Uterus (tissue), 4 donors: ENCODE measurements at places on chromosomes 12 and 14. TPM values are rescaled to one million over a fixed set of nuclear protein-coding genes. Genes with fewer than 3 reads are reported as not detected.

DNA sequence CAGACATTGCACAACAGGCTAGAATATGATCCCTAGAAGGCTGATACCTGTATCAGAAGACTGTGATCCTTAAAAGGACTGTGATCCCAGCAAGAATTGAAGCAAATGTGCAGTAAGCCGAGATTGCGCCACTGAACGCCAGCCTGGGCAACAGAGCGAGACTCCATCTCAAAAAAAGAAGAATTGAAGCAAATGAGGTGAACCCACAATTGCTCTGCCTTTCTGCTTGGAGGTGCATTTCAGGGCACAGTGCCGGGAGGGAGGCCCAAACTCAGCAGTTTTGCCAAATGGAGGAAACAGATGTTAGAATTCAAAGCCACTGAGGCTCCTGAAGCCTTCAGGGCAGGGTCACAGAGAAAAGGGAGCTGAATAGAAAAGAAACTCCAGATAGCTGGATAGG, 61.1 kb upstream of the COCH start:
- DNase-seq: no peak

The TAS2R14 gene
- 8.5 TPM for total RNA-seq

The TBK1 gene
- total RNA-seq: 17.1 TPM

The RPGRIP1 gene
- total RNA-seq: not detected

DNA sequence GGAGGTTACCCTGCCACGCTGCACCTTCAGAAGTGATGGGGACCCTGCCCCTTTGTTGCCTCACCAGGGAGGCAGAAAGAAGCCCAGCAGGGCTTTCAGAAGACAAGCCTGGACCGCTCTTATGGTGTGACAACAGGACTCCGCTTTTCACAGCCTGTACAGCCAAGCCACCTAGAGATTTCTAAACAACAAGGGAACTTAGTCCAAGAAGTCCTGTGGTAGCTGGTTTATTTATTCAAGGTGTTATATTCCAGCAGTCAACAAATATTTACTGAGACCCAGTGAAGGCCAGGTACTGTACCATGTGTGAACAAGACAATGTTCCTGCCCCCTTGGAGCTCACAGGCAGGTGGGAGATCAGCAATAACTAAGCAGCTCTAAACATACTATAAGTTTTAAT, 4.0 kb upstream of the TMEM229B start:
- DNase-seq: no peak

DNA sequence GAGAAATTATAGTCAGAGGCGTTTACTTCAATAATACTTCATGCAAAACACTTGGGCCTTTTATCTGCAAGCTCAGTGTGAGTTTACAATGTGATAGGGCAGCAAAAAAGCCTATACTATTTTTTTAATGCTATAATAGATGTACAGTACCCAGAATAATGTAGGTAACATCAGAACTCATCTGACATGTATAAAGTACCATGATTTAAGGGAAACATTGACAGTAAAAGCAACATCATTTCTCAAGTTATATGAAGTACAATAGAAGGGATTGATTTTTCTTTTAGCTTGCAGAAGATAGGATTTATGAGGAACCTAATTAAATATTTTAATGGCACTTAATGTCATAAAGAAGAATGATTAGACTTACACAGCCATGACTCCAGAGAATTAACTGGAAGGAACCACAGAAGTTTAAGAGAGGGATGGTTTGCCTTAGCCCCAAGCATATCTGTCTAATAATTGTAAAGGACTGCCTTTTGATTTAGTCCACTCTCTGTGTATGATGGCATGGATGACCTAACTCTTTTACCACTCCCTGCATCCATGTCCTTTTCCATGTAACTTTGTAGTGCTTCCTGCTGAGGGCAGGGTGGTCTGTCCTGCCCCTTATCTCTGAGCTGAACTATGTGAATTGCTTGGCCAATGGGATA, 55.9 kb upstream of the MIS18BP1 start:
- no peak for DNase-seq

- no peak for DNase-seq
Observed at GRCh38 chr12:62714181-62714773, 220.7 kb downstream of the PPM1H start.

The MMP19 gene
- total RNA-seq: 36.6 TPM

The FOXG1 gene
- total RNA-seq: not detected

The NKX2-1 gene
- total RNA-seq: not detected

The SIRT4 gene
- 1.2 TPM for total RNA-seq

The TBC1D30 gene
- 6.7 TPM for total RNA-seq

The ART4 gene
- 1.2 TPM for total RNA-seq

The MMP14 gene
- total RNA-seq: 137 TPM

GRCh38 chr14:94598816-94599655, 13.2 kb upstream of the SERPINA3 start:
- DNase-seq: peak; percentile 67

GRCh38 chr14:77752799-77753516, 8.0 kb downstream of the SNW1 start:
- DNase-seq: no peak

GRCh38 chr12:124397399-124397679, 102.4 kb downstream of the RFLNA start:
- DNase-seq: no peak

DNA sequence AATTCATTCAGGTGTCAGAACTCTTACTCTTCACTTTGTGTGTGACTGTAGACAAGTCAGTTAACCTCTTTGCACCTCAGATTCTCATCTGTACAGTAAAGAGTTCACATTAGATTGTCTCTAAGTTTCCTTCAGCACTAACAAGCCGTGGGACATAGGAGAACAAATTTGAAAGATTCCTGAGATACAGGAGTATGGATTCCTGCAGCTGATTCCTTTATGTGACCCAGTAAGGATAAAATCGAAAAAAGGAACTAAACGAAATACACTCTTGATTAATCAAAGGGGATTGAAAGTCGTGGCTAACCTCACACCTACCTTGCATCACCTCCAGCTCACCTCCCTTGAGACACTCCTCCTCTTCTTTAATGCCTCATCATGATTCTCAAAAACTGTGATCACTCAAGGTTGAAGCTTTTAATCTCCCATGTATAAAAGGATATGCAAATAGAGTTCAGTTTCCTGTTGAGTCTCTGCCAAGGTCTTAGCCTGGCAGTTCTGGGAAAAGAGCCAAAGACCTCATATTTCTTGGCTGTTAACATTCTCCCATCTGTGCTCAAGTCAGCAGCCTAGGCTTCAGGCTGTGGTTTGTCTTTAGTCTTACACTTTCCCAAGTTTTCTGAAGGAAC, 156.6 kb downstream of the DAD1 start:
- DNase-seq: peak; percentile 28

DNA sequence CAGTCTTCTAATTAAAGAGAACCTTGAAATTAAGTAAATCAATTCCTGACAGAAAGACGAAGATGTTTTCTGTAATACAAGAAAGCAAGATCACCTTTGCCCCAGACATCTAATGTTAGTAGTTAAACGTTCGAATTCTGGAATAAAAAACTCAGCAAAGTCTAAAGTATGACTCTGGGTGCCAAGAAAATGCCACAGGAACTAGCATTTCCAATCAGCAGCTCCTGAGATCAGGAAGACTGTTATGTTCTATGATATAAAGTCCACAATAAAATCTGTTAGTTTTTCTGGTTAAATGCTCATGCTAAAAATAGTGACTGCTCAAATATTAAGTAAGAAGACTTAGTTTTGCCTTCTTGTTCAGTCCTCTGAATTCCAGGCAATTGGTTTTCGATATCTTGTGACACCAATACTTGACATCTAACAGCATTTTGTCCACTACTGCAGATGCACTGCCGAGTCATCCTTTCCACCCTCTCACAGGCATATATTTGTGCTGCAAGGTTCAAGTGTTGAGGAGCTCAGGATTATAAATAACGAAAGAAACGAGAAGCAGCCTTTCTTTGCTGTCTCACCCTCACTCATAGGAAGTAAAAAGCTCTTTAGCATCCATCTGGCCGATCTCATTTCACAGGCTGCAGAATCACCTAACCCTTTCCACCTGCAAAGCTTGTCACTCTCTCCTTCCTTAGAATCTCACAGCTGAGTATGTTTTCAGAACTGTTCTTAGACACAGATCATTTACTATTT, 32.0 kb downstream of the SSH1 start:
- no peak for DNase-seq

GRCh38 chr14:61343471-61343870, 22.1 kb downstream of the PRKCH start:
- no peak for DNase-seq

GRCh38 chr12:62767496-62767895, 167.5 kb downstream of the PPM1H start:
- DNase-seq: no peak

DNA sequence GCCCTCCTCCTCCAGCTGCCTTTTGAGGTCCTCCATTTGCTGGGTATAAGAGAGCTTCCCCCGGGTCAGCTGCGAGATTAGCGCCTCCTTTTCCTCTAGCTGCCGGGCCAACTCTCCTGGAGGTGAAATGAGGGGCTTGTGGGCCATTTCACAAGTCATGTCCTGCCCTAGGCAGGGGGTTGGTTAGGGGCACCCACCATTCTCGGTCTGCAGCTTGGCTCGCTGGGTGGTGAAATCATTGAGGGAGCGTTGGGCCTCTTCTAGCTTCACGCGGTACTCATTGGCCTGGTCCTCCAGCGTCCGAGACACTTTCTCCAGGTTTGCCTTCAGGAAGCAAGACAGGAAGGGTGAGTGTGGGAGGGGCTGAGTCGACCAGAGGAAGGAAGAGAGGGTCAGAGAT, 12.6 kb downstream of the CMTM5 start:
- no peak for DNase-seq

The TEAD4 gene
- 33.8 TPM for total RNA-seq

The MYO1H gene
- total RNA-seq: not detected

GRCh38 chr12:52327830-52328500, 6.8 kb upstream of the KRT83 start:
- DNase-seq: no peak

DNA sequence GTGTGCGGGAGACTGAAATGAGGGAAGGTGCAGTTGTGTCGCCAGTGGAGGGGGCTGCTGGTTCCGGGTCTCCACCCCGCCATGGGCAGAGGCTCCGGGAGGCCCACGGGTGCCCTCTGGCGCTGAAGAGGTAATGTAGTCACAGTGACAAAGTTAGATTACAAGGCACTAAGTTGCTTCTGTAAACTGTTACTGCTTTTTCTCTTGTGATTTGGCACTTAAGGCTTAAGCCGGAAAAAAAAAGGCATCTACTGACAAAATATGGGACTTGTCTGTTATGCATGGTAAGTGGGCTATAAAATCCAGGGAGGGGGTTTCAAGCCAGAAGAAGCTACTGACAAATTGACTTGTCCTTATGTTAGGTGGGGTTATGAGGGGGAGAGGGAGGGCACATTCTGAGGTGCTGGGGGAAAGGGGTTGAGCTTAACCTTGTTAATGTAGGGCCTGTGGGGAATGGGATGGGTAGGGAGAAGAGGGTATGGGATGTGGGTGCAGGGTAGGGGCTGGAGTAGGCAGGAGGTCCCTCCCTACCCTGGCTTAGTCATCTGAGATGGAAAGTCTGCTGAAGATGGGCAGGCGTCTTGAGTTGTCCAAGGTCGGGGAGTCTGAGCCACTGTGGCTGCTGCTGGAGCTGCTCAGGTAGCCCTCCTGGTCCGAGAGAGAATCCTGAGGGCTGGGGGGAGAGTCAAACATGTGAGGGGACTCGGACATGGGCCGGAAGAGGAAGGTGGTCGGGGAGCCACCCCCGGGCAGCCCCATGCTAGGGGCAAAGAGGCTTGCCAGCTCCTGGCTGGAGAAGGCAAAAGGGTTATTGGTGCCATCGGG, 3.7 kb downstream of the ZFP36L1 start:
- DNase-seq: peak; percentile 84

The CISTR gene
- not detected for total RNA-seq

The DIO2 gene
- not detected for total RNA-seq

GRCh38 chr12:98151105-98151590, 364.2 kb upstream of the TMPO start:
- no peak for DNase-seq
